Stimulated activated CD8-positive, alpha-beta memory T cell treated with anti-CD3 and anti-CD28 coated beads, Interleukin-7, amount 100 ng/mL, for 48 hours (primary cell): ENCODE measurements at places on chromosomes 1 and 21.

DNA sequence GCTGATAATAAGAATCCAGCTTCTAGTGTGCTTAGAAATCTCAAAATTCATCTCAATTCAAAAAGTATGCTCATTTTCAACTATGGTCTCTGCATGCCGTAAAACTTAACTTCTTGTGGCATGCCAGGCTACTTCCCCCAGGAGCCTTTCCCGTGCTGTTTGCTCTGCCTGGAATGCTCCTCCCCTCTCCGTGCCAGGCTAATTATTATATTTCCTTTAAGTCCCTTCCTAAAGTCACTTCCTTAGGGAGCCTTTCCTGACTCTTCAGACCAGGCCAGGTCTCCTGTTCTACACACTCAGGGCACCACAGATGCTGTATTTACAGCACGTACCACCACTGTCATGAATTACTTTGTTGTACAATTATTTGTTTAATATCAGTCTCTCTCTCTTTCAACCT is 67.1 kb upstream of the PPP2R5A start:
- no peak for DNase-seq

- no peak for DNase-seq
These were observed 1166.7 kb downstream of the NCAM2 start for GRCh38 chr21:22164912-22165311.

GRCh38 chr1:24136956-24137539 is 5.9 kb downstream of the IL22RA1 start:
- DNase-seq, result no peak

- no peak for DNase-seq
These were observed 1326.7 kb downstream of the MRPL39 start for GRCh38 chr21:24280596-24280995.

- DNase-seq, result no peak
These were observed 82.6 kb upstream of the EDEM3 start for GRCh38 chr1:184836934-184837895.

- DNase-seq, result no peak
These were observed 26.6 kb upstream of the EXO1 start for GRCh38 chr1:241821363-241821762.
